ENCODE measurements at places on chromosomes 3 and 15. TPM values are rescaled to one million over a fixed set of nuclear protein-coding genes. Genes with fewer than 3 reads are reported as not detected.

DNA sequence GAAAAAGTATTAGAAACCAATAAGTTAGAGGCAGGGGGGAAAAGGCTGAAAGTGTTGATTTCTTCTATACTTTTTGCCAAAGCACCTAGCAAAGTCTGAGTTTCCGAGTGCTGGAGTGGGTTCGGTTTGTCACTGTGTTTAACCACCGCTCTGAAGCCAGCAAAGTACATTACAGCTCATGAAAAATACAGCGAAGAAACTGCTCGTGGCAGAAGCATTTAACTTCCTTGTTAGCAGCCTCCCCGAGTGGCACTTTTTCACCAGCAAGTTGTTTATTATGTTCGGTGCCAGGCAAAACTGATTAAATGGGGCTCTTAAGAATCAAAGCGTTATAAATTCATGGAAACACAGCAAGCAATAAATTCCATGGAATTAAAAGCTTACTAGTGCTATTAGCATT, 313.6 kb downstream of the FOXP1 start:
- no peaks in the 10 kb centered on the region for H3K27me3 ChIP-seq
- DNase-seq: no peak
- no peak overlapping the region for H3K27ac ChIP-seq
- H3K4me3 ChIP-seq: no peak overlapping the region
- H3K4me1 ChIP-seq: peaks cover 7% of the 10 kb centered on the region

DNA sequence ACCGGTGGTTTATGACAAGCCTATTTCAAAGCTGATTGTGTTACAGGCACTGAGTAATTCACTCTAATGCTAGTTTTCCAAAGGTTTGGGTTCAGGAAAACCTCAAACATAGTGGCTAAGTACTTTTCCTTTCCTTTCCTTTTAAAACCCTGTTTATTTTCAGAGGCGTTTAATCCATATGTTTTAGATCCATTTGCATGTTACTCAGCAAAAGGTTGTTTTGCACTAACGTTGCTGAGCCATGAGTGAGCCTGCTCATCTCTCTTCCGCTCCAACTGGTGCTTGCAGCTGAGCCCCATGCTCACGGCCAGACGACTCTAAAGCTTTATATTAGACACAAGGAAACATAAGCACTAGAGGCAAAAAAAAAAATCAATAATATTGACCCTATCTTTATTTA, 9.4 kb downstream of the CEMIP start:
- no peaks in the 10 kb centered on the region for H3K27me3 ChIP-seq
- H3K4me1 ChIP-seq: no peaks in the 10 kb centered on the region
- no peak overlapping the region for H3K4me3 ChIP-seq
- H3K36me3 ChIP-seq: no peaks in the 10 kb centered on the region

GRCh38 chr15:66907826-66908743, 157.3 kb upstream of the SMAD3 start:
- H3K4me1 ChIP-seq: peaks cover 9% of the 10 kb centered on the region
- H3K4me3 ChIP-seq: no peak overlapping the region
- no peaks in the 10 kb centered on the region for H3K27me3 ChIP-seq
- no peak overlapping the region for H3K27ac ChIP-seq
- H3K36me3 ChIP-seq: no peaks in the 10 kb centered on the region

AADACL2 gene
- total RNA-seq: not detected
